ENCODE measurements at places on chromosomes 11 and 22. TPM values are rescaled to one million over a fixed set of nuclear protein-coding genes. Genes with fewer than 3 reads are reported as not detected.

DNA sequence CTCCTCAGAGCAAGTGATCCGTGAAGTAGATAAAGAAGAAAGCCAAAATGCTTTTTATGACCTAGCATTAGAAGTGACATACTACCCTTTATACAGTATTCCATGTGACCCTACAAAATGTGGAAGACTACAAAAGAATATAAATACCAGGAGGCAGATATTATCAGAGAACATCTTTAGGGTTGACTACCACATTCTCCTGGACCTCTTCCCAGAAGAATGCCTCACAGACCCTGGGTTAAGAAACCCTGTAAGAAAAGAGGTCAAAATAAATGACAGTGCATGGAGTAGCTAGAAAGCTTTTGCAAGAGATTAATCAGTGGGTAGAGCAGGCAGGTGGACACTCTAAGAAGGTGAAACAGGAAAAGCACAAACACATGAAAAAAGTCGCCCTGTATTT is 69.2 kb downstream of the FANCF start:
- peaks cover 9% of the 10 kb centered on the region for H3K4me1 ChIP-seq
- H3K4me3 ChIP-seq, result no peak overlapping the region
- no peaks in the 10 kb centered on the region for H3K36me3 ChIP-seq
- H3K27ac ChIP-seq, result no peak overlapping the region
- no peaks in the 10 kb centered on the region for H3K27me3 ChIP-seq
- DNase-seq, result no peak

GRCh38 chr11:61716478-61717285 is 35.8 kb upstream of the MYRF start:
- H3K4me3 ChIP-seq, result no peak overlapping the region
- H3K4me1 ChIP-seq, result no peaks in the 10 kb centered on the region
- no peak overlapping the region for H3K27ac ChIP-seq
- H3K36me3 ChIP-seq, result no peaks in the 10 kb centered on the region

DNA sequence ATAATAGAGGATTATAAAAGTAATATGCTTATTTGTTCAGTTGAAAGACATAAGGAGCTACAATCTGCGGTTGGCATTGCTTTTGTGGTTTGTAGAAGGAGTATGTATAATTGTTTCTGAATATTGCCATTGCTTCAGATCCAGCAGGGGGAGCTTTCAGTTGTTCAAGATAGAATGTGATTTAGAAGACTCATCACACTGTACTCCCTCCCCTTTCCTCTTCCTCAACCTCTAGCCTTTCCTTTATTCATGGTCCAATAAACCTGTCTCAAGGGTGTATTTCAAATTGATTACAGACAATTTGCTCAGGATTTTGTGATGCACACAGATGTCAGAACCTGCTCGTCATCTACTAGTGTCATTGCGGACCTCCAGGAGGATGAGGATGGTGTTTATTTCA is 9.8 kb downstream of the PRMT3 start:
- DNase-seq, result peak; percentile 20
- no peaks in the 10 kb centered on the region for H3K27me3 ChIP-seq
- no peak overlapping the region for H3K4me3 ChIP-seq
- H3K4me1 ChIP-seq, result no peaks in the 10 kb centered on the region

- no peak for DNase-seq
- H3K27me3 ChIP-seq, result no peaks in the 10 kb centered on the region
Observed at GRCh38 chr11:93611836-93612677, 49.4 kb upstream of the CEP295 start.

GRCh38 chr22:19434401-19434800 is 2.1 kb downstream of the MRPL40 start:
- no peak for DNase-seq
- no peak overlapping the region for H3K4me3 ChIP-seq
- H3K36me3 ChIP-seq, result peaks cover 5% of the 10 kb centered on the region
- H3K27me3 ChIP-seq, result no peaks in the 10 kb centered on the region

GRCh38 chr11:10993186-10993585 is 135.3 kb upstream of the ZBED5 start:
- no peak overlapping the region for H3K27ac ChIP-seq
- H3K36me3 ChIP-seq, result no peaks in the 10 kb centered on the region
- no peak overlapping the region for H3K4me3 ChIP-seq

DNA sequence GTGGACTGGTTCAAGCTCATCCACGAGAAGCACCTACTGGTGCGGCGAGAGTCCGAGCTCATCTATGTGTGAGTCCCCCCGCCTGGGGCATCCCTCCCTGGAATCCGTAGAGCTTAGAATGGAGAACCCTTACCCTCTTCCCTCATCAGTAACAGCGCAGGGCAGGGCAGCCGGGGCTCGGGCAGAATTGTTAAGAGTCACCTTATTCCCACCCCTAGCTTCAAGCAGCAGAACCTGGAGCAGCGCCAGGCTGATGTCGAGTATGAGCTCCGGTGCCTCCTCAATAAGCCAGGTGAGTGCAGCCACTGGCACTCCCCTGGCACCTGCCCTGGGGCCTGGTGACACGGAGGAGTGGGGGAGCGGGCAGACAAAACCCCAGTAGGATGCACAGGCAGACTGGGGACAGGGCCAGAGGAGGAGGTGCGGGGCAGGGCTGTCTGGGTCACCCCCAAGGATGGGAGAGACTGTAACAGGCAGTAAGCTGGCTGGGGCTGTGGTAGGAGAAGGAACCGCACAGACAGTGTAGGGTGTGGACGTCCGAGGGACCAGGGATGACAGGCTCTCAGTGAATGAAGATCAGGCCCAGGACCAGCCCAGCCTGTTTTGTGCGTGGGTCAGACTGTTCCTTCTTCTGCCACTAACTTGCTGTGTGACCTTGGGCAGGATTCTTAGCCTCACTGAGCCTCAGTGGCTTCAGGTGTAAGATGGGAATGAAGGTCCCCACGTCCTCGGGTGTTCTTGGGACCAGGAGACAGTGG is 20.4 kb downstream of the C22orf23 start:
- peaks cover 9% of the 10 kb centered on the region for H3K4me1 ChIP-seq
- no peak for DNase-seq

- no peaks in the 10 kb centered on the region for H3K36me3 ChIP-seq
- DNase-seq, result no peak
- no peak overlapping the region for H3K4me3 ChIP-seq
- peaks cover 3% of the 10 kb centered on the region for H3K27me3 ChIP-seq
- H3K27ac ChIP-seq, result no peak overlapping the region
- peaks cover 22% of the 10 kb centered on the region for H3K4me1 ChIP-seq
Observed at GRCh38 chr11:64349025-64349387, 9.0 kb downstream of the CCDC88B start.

DNA sequence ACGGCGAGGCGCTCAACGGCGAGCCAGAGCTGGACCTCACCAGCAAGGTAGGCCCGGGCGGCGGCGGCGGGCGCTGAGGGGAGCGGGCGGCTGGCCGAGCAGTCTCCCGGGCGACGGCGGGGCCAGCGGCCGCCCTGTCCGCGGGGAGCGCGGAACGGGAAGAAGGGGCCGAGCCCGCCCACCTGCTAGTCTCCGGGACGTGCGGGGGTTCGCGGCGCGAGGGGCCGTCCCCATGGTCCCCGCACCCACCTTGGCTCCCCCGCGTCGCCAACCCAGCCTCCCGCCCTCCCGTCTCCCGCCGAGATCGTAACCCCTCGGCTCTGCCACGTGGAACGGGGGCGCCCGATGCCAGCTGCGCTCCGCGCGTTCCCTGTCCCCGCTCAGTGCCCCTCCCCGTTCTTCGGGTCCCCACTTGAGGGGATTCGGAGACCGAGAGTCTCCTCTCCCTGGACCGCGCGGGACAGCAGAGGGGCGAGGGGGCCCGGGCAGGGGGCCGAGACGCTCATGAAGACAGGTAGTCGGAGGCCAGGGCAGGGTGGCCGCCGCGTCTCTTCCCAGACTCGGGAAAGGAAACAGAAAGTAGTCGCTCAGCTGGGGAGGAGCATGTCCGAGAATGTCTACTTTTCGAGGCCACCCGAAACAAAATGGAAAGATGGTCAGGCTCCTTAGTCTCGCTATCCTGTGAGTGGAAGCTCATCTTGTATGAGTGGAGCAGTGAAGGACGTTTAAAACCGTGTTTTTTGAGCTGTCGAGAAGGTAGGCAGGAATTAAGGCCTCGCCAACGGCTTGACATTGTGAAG is 557 bp downstream of the GTPBP1 start:
- H3K27me3 ChIP-seq, result no peaks in the 10 kb centered on the region
- peak overlapping the region; percentile 48 for H3K27ac ChIP-seq
- H3K4me1 ChIP-seq, result peaks cover 9% of the 10 kb centered on the region
- H3K36me3 ChIP-seq, result no peaks in the 10 kb centered on the region
- DNase-seq, result peak; percentile 43
- peak overlapping the region; percentile 77 for H3K4me3 ChIP-seq

GRCh38 chr11:8389029-8389996 is 125.6 kb upstream of the LMO1 start:
- peaks cover 22% of the 10 kb centered on the region for H3K4me1 ChIP-seq
- H3K4me3 ChIP-seq, result peak overlapping the region; percentile 17
- peak; percentile 71 for DNase-seq
- no peaks in the 10 kb centered on the region for H3K36me3 ChIP-seq
- H3K27ac ChIP-seq, result peak overlapping the region; percentile 56

- no peak overlapping the region for H3K27ac ChIP-seq
- no peaks in the 10 kb centered on the region for H3K36me3 ChIP-seq
- no peaks in the 10 kb centered on the region for H3K4me1 ChIP-seq
- H3K4me3 ChIP-seq, result no peak overlapping the region
- no peaks in the 10 kb centered on the region for H3K27me3 ChIP-seq
Observed at GRCh38 chr11:128868841-128869671, 2.0 kb upstream of the KCNJ1 start.

- no peak overlapping the region for H3K4me3 ChIP-seq
- H3K36me3 ChIP-seq, result no peaks in the 10 kb centered on the region
- H3K4me1 ChIP-seq, result no peaks in the 10 kb centered on the region
- H3K27ac ChIP-seq, result no peak overlapping the region
- no peaks in the 10 kb centered on the region for H3K27me3 ChIP-seq
Observed at GRCh38 chr11:123258877-123259276, 63.8 kb upstream of the CLMP start.

GRCh38 chr22:21564411-21564810 is 3.1 kb upstream of the UBE2L3 start:
- no peak overlapping the region for H3K27ac ChIP-seq
- peaks cover 3% of the 10 kb centered on the region for H3K4me1 ChIP-seq
- no peak for DNase-seq
- H3K36me3 ChIP-seq, result peaks cover 1% of the 10 kb centered on the region
- no peaks in the 10 kb centered on the region for H3K27me3 ChIP-seq

DNA sequence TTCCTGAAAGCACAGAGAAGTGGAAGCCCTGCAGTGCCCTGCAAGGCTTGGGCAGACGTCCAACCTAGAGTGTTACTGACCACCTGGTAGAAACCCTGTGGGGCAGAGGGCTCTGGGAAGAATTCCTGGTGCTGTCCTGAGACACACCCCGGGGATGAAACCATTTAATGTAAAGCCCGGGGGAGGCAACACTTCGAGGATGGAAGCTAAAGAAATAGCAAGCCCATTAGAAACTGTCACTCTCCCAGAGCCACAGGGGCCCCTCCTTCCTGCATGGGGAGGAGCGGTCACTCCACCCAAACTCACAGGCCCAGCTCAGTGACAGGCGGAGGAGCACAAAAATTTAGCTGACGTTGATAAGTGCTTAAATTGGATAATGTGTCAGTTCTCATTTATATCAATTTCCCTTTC is 57.6 kb downstream of the NRXN2 start:
- no peaks in the 10 kb centered on the region for H3K36me3 ChIP-seq
- H3K27ac ChIP-seq, result no peak overlapping the region
- H3K4me1 ChIP-seq, result no peaks in the 10 kb centered on the region
- H3K27me3 ChIP-seq, result 0 out of 2 replicates have a peak, but pooled peaks cover 3% of the 10 kb centered on the region
- no peak overlapping the region for H3K4me3 ChIP-seq

DNA sequence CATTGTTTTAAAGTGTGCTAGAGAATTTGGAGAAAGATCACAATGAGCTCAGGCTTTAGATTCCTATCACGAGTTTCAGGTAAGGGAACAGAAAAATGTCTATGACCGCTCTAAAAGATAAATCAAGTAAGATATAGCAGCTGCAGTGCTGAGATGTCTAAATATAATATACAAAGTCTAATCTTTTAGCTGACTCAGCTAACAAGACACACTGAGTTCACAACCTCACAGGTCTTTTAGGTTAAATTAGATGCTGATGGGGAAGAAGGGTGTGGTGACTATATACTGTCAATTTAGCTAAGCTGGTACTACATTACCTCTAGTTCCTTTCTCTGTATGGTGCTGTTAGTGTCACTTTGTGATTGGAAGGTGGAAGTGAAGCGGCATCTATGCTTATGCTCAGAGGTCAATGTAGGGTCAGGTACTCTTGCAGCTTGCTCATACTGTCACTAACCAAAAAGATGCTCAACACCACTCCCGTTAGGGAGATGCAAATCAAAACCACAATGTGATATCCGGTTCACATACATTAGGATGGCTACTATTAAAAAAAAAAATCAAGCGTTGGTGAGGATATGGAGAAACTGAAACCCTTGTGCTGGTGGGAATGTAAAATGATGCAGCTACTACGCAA is 283.5 kb downstream of the SWAP70 start:
- peaks cover 3% of the 10 kb centered on the region for H3K36me3 ChIP-seq
- H3K4me1 ChIP-seq, result no peaks in the 10 kb centered on the region
- no peaks in the 10 kb centered on the region for H3K27me3 ChIP-seq
- DNase-seq, result no peak

- H3K4me1 ChIP-seq, result peaks cover 11% of the 10 kb centered on the region
- 0 out of 2 replicates have a peak, but pooled peaks cover 2% of the 10 kb centered on the region for H3K36me3 ChIP-seq
- no peak overlapping the region for H3K27ac ChIP-seq
- no peak for DNase-seq
- no peaks in the 10 kb centered on the region for H3K27me3 ChIP-seq
- no peak overlapping the region for H3K4me3 ChIP-seq
Observed at GRCh38 chr11:11963842-11964773, 44.3 kb downstream of the DKK3 start.

DNA sequence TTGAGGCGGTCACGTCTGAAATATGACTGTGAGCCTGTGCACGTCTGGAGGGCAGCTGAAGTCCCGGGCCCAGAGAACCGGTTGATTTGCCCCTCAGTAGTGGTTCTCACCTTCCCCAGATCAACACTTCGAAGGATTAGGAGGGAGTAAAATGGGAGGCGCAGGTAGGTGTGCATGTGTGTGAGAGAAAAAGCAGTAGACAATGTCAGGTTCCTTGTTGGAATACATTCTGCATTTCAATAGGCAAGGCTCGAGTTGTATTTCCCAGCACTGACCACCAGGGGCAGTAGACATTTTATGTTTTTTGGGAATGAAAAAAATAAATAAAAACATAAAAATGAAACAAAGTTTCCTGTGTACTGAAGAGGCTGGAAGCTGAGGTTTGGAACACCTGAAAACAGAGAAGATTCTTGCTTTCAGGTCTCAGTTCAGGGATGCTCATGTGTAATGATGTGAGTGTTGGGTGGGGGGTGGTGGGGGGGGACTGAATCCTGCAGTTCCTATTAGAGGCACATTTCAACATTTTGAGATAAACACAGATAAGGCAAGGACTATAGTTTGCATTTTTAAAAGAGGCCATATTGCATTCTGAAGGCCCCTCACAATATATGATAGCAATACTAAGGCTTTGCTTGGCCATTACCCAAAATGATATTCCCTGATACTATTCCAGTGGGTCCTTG is 333.9 kb downstream of the CADM1 start:
- H3K36me3 ChIP-seq, result no peaks in the 10 kb centered on the region
- H3K4me3 ChIP-seq, result no peak overlapping the region
- no peak overlapping the region for H3K27ac ChIP-seq
- H3K4me1 ChIP-seq, result no peaks in the 10 kb centered on the region
- no peaks in the 10 kb centered on the region for H3K27me3 ChIP-seq

- no peak overlapping the region for H3K4me3 ChIP-seq
- no peak for DNase-seq
- no peaks in the 10 kb centered on the region for H3K36me3 ChIP-seq
- H3K27ac ChIP-seq, result no peak overlapping the region
- no peaks in the 10 kb centered on the region for H3K27me3 ChIP-seq
Observed at GRCh38 chr22:45194686-45195085, 31.0 kb downstream of the NUP50 start.

SEC14L6 gene
- total RNA-seq, result not detected

CHRM1 gene
- not detected for total RNA-seq

RNASEH2C gene
- 49.3 TPM for total RNA-seq

SLC22A9 gene
- not detected for total RNA-seq

OR52I2 gene
- not detected for total RNA-seq

YAP1 gene
- 37.5 TPM for total RNA-seq

SCGB2A2 gene
- total RNA-seq, result not detected

MMP11 gene
- total RNA-seq, result 6.6 TPM

LGALS12 gene
- total RNA-seq, result 0.14 TPM

Measured in SJCRH30 (cell line).